ENCODE measurements at places on chromosomes 12 and 14.
A peak's percentile ranks its signal among the peaks of the same experiment; 100 is the strongest.

- DNase-seq: no peak
Observed at GRCh38 chr12:124680863-124681778, 113.7 kb upstream of the NCOR2 start.

DNA sequence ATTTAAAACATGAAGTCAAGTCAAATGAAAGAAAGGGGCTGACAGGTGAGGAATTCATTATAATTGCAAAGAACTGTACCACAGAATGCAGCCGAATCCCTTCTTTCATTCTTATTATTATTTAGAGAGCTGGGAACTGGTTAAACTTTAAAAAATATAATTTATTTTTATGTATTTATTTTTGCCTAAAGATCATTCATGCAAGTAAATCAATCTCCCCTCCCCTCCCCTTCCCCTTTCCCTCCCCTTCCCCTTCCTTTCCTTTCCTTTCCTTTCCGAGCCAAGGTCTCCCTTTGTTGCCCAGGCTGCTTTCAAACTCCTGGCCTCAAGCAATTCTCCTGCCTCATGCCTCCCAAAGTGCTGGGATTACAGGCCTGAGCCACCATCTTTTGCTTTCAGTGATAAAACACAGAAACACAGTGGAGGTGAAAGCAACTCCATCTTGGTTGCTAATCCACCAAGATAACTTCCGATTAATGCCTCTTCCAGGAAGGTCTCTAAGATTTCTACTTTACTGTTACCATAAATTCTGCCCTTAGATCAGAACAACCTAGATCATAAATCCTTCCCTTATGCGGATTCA, 6.0 kb upstream of the UBC start:
- no peak for DNase-seq

GRCh38 chr14:50237427-50237826, 6.0 kb upstream of the SOS2 start:
- no peak for DNase-seq

DNA sequence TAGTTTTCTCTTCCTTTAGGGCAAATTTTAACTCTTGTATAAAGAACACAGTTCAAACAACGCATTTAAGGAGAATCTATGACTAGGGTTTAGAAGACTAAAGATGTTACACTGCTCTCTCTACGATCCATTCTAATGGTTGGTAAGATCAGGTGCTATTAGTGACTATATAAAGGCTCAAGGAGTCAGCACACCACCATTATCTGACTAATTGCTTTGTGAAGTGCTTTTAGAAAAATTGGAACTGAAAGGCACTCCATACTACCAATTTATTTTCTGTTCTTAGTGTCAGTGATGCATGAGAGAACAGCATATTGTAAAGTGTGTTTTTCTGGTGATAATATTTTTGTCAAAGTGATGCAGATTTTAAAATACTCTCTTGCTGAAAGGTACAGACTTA, 136.8 kb downstream of the SYT1 start:
- DNase-seq: no peak

- DNase-seq: no peak
Observed at GRCh38 chr14:22898302-22899090, 15.5 kb downstream of the REM2 start.

DNA sequence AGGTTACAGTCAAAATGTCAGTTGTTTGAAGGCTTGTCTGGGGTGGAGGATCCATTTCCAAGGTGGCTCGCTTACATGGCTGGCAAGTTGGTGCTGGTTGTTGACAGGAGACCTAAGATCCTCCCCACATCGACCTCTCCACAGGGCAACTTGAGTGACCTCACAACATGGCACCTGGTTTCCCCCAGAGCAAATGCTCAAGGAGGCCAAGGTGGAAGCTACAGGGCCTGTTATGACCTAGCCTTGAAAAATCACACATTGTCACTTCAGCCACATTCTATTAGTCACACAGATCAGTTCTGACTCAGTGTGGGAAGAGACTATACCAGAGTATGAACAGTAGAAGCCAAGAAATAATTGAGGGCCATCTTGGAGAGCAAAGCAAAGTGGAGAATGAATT, 11.3 kb upstream of the GNG2 start:
- DNase-seq: no peak

DNA sequence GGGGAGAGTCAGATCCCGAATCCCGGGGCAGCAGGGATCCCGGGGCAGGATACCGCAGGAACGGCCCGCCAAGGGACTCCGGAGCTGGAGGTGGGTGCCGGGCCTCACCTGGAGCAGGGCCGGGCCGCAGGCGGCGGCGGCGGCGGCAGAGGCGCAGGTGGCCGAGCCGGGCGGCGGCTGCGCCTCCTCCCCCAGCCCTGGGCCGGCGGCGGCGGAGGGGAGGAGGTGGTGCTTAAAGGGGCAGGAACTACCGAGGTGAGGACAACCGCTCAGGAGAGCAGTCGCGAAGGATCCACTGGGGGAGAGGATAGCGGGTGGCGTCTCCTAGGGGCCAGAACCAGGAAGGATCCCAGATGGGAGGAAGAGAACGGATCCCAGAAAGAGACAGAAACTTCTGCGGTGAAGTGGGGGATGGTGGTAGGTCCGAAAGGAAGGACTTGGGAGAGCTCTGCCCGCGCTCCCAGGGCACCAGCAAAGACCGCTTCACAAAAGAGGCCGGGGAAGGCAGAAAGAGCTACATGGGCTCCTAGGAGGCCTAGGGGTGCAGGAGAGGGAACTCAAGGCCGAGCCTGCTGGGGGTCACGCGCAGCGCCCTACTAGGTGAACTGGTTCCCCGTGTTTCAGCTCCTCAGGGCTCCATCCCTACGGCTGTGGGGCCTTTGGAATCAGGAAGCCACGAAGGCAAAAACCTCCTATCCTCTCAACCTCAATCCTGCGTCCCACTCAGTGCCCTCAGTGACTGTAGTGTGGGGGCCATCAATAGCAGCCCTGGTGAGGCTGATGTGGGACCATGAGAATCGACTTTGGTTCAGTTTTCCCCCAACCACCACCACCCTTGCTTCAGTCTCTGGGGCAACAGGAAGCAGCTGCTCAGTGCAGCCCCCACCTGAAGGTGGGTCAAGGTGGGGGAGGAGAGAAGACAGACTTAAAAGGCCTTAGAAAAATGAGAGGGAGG, 5.0 kb upstream of the BAZ2A start:
- DNase-seq: peak; percentile 45

DNA sequence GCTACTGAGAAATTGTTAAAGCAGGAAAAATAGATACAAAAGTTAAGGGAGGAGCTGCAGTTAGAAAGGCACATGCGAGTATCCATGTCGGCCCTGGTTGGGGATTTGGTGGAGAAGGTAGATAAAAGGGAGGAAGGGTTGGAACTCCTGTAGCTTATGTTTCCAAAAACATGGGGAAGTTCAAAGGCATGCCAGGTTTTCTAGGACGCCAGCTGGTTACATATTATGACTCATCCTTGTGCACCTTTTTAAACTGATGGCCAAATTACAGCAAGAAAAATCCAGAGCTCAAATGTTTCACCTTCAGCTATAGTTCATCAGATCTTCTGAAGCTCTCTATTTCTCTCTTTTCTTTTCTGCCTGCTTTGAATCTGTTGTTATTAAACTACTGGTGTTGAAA, 13.2 kb upstream of the MAP4K5 start:
- DNase-seq: no peak

DNA sequence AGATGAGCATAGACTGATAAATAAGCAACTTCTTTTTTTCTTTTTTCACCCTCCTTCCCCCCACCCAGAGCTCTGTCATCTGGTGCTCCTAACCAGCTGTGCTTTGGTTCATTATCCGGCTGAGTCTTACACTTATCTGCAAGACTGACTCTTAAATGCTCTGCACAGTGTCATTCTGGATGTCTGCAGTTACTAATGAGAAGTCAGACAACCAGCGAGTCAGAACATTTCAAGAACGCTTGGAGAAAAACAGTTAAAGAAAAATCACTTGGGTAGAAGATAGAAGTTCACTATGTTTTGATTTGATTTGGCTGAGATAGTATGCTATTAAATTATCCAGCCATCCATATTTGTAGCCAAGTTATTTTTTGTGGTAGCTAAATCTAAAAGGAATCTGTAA, 328.9 kb upstream of the PRICKLE1 start:
- no peak for DNase-seq

DNA sequence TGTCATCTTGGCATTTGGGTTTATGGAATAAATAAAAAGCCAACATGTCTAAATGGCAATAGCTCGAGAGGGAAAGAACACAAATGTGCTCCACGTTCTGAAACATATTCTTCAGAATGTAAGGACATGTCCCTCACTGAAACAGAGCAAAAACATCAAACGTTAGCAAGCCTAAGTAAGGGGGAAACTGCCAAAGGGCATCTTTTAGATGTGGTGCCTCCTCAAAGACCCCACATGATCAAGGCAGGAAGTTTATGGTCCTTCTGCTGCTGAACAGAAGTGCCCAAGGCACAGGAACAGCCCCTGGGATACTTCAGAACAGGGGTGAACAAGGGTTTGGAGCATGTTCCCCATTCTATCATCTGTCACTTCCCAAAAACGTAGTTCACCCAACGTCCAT, 227.0 kb downstream of the ANO2 start:
- DNase-seq: no peak

DNA sequence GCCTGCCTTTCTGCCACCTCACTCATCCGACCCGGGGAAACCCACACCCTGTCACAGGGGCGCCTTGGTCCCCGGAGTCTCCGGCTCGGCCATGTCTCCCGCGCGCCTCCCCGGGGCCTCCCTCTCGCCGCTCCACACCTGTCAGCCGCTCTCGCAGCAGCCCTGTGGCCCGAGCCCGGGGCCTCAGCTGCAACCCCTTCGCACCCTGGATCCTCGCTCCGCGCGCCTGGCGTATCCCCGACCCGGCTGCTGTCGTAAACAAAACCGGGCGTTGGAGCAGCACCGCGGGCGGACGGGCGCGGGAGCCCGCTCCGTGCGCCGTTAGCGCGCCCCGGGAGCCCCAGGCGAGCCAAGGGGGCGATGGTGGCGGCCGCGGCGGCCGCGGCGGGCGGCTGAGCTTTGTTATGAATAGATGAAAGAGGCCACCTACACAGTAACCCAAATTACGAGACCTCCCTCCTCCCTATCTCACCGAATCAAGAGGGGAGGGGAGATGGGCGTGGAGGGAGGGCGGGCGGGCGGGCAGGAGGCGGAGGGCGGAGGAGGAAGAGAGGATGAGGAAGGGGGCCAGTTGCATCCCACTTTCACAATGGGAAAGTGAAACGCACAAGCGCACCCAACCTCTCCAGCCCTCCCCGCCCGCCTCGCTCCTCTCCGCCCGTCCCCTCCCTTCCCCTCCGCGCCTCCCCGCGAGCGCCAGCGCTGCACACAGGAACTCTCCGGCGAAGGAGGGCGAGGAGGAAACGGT, at the start of gene PLXNC1:
TSS of gene PLXNC1 (plus strand) at position 587 of the 748 bp plus-strand sequence. CDS start 395 bp downstream, outside the sequence.
- DNase-seq: peak; percentile 68

- DNase-seq: no peak
Observed at GRCh38 chr12:115341442-115341841, 657.5 kb upstream of the TBX3 start.

DNA sequence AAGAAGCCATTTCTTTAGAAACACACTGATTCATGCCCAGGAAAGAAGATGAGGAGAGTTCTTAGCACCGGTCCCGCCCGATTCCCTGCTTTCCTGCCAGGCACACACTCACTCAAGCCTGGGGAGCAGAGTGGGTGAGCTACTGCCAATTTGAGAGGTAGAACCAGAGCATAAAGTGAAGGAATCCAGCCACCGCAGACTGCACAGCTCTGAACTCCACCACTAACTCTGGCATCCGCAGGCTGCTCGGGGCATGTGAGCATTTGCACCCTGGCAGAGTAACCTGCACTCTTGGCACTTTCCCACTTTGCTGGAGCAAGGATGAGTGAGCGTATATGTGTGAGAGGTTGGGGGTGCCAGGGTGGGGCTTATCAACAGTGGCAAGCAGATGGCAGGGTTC, 4.0 kb upstream of the SYNDIG1L start:
- DNase-seq: no peak

DNA sequence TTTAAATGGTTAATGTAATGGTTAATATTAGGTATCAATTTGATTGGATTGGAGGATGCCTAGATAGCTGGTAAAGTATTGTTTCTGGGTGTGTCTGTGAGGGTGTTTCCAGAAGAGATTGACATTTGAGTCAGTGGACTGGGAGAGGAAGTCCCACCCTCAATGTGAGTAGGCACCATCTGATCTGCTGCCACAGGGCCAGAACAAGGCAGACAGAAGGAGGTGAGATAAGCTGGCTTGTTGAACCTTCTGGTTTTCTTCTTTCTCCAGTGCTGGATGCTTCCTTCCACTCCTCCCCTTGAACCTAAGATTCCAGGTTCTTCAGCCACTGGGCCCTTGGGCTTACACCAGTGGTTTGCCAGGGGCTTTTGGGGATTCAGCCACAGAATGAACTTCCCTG, 756.5 kb upstream of the LRFN5 start:
- no peak for DNase-seq

GRCh38 chr12:14756334-14757143, 46.7 kb downstream of the WBP11 start:
- no peak for DNase-seq

- DNase-seq: peak; percentile 10
Observed at GRCh38 chr12:125330645-125331341, 265.6 kb downstream of the AACS start.

DNA sequence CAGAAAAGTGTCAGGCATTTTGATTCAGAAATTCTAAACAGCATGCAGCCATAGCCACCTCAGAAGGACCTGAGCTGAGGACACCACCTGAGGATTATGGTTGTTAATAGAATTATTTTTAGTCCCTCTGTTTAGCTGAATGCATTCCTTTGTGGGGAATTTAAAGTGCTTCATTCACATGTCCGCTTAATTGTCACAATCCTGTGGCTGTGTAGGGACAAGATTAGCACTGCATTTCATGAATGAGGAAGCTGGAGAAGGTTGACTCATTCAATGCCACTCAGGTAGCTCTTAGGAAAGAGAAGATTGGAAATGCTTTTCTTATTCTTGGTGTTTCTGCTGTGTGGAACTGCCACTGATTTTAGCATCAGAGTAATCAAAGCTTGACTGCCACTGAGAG, 42.0 kb upstream of the KRR1 start:
- no peak for DNase-seq

DNA sequence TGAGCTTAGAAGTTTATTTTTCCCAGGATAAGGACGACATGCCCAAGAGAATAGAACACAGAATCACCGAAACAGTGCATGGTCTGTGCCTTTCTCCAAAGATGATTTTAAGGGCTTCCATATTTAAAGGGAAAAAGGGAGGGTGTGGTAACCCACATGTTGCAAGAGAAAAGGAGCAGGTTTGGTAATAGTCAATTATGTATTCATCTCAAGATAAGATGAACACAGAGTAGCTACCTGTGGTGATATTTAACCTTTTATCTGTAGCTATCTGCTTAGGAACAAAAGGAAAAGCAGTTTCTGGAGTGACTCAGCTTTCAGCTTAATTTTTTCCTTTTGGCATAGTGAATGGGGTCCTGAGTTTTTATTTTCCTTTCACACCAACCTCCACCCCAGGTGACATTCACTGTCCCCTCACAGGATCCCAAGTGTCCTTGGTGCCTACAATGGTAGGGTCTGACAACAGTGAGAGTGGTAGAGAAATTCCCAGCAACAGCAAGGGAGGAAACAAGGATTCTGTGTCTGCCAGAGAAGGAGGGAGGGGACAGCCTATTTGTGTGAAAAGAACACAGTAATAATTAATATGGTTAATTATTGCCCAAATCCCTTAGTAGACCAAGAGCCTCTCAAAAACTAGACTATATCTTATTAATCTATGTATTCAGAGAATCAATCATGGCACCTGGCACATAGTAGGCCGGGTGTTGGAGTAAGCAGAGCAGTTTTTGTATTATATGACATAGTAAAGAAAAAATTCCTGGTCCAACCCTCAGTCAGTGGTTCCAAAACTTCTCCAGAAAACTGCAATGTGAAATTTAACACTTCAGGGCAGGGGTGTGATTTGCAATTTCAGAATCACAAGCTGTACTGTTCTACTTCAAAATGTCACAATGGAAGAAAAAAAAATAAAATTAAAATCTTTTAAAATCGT, 154.5 kb downstream of the PHLDA1 start:
- no peak for DNase-seq

GRCh38 chr12:47964106-47964728, 821 bp downstream of the TMEM106C start:
- DNase-seq: no peak

Measured in naive thymus-derived CD4-positive, alpha-beta T cell (primary cell).